ENCODE measurements at places on chromosomes 16 and 17.

- DNase-seq, result no peak
Observed at GRCh38 chr16:54080524-54081008, 206.0 kb downstream of the IRX3 start.

- DNase-seq, result no peak
Observed at GRCh38 chr16:88983165-88983564, 6.2 kb upstream of the CBFA2T3 start.

- DNase-seq, result no peak
Observed at GRCh38 chr16:9645911-9646310, 536.3 kb downstream of the GRIN2A start.

DNA sequence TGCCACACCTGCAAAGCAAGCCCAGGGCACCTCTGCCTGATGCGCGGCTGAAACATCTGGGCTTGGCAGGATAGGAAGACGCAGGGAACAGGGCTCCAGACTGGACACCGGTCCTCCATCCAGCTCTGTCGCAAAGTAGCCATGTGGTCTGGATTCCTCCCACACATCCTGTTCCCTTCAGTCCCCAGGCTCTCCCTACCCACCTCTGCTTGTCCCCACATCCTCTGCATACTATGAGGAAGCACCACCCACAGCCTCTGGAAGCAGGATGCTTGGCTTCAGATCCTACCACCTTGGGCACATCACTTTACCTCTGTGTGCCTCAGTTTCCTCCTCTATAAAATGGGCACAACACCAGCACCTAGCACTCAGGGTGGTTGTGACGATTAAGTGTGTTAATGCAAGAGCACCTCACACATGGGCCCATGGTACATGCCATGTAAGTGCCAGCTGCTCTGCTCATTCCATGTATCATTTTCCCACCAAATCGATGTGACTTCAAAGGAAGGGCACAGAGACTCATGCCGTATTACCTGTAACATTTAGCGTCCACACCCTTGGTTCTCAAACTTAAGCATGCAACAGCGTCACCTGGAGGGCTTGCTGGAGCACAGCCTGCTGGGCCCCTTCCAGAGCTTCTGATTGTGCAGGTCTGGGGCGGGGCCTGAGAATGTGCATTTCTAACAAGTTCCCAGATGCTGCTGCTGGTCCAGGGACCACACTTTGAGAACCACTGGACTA lies 138.6 kb upstream of the SDK2 start:
- DNase-seq, result no peak

- DNase-seq, result no peak
Observed at GRCh38 chr17:28443901-28444638, 29.4 kb upstream of the SLC13A2 start.

GRCh38 chr17:42632949-42633444 lies 23.5 kb downstream of the TUBG1 start:
- DNase-seq, result no peak

DNA sequence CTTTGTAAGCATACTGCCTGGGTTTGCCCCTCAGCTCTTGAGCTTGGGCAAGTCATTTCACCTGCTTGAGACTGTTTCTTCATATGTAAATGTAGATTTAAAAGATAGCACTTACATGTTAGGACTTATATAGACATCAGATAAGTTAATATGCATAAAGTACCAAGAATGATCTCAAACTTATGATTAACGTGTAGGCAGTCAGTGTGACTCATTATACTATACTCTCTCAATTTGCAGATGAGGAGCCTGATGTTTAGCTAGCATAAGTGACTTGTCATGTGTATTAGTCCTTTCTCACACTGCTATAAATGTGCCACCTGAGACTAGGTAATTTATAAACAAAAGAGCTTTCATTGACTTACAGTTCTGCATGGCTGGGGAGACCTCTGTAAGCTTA lies 690.5 kb downstream of the KCNJ2 start:
- DNase-seq, result no peak

DNA sequence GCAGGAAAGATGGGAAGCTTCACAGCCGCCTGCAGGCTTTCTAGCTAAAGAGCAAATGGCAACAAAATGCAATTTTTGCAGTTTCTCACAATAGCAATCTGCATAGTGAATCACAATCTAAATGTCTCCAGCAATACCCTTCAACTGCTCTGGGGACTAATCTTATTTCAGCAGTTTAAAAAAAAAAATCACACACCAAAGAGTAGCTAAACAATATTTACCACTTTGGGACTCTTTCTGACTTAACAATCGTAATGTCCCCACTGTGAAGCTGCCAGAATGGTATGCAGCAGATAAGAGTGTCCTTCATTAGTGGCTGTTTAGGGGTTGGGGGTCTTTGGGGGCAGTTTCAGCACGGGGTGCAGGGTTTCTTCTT lies 9.8 kb downstream of the CPPED1 start:
- DNase-seq, result no peak

GRCh38 chr17:1270210-1271029 lies at the start of gene BHLHA9:
BHLHA9 (plus strand) TSS chr17:1270444; CDS start chr17:1270564, 120 bp downstream.
- no peak for DNase-seq

- no peak for DNase-seq
Observed at GRCh38 chr16:24027466-24027865, 191.7 kb downstream of the PRKCB start.

DNA sequence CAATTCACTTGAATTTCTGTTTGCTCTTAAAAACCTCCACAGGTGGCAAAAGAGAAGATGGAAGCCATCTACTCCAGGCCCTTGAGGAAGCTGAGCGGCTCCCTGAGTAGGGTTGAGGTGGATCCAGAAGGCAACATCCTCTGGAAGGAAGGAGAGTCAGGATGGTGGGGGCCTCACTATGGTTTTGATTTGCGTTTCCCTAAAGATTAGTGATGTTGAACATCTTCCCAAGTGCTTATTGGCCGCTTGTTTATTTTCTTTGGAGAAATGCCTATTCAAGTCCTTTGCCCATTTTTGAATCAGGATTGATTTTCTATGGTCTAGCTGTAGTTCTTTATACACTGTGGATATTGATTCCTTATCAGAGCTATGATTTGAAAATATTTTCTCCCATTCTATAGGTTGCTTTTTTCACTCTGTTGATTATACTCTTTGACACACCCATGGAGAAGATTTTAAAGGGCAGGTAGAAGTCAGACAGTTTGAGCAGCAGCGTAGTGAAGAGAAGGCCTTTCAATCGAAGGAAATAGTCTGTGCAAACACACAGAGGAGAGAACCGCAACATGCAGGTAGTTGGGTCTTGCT lies 58.6 kb downstream of the WSB1 start:
- DNase-seq, result no peak

DNA sequence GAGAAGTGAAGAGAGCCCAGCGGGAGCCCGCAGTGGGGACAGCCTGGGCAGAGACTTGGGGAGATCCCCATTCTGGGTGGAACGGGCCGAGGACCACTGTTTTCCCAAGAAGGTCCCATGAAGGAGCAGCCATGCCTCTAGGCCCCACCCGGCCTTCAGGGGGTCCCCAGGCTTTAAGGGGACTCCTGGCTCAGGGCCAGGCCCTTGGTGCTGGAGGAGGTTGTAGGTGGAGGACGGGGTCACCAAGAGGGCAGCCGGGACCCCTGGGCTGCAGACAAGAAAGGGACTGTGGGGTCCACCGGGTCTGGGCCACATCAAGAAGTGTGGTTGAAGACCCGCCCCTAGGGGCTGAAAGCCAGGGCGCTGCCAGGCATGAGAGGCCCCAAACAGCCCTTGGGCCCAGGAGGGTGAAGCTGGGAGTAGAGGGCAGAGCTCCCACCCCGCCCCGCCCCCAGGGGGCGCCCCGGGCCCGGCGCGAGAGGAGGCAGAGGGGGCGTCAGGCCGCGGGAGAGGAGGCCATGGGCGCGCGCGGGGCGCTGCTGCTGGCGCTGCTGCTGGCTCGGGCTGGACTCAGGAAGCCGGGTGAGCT lies at the start of gene PRSS21:
Gene PRSS21 (plus strand): TSS at position 487 of the 589 bp plus-strand sequence. CDS start 32 bp downstream, at position 519.
- DNase-seq, result no peak

DNA sequence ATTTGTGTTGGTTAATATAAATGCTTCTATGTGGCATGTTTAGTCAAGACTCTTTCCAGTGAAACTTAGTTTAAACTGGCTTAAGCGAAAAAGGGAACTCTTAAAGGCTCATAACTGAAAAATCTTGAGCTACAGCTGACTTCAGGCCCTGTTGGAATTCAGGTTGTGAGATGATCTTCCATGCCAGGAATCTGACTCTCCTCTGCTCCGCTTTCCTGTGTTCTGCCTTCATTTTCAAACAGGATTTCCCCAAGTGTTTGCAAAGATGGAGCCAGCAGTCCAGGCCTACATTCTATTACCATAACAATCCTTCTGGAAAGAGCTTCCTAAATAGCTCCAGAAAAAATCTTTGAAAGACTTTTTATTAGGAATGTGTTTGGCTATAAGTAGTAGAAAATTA lies 134.9 kb downstream of the NLK start:
- DNase-seq, result no peak
